NCI-H2107 (cell line): ENCODE measurements at places on chromosomes 3 and 15.

DNA sequence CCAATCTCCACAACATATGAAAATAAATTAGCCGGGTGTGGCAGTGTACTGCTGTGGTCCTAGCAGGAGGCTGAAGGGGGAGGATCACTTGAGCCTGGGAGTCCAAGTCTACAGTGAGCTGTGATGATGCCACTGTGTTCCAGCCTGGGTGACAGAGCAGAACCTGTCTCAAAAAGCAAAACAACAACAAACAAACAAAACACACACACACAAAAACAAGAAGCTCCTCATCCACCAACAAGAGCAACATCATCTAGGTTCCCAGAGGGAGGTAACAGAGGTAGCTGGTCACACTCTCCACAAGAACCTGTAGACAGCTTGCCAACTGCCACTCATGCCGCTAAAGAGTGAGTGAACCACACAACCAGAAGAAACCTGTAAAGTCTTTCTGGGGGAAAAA lies 34.8 kb downstream of the PTPN9 start:
- no peak for DNase-seq

DNA sequence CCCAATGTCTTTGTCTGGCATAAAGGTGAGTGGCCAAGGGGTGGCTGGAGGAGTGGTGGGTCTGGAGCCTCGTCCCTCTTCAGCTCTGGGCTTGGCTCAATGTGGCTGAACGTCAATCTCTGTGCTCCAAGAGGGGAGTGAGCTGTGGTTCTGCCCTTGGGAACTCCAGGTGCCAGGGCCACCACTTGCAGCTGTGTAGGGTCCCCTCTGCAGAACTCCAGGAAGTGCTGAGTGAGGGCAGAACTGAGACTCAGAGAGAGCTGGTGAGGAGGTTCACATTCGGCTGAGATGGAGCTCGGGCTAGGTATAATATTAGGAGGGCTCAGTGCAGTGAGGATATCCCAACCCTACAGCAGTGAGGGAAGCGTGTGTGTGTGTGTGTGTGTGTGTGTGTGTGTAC lies 11.6 kb downstream of the DUOX1 start:
- no peak for DNase-seq

DNA sequence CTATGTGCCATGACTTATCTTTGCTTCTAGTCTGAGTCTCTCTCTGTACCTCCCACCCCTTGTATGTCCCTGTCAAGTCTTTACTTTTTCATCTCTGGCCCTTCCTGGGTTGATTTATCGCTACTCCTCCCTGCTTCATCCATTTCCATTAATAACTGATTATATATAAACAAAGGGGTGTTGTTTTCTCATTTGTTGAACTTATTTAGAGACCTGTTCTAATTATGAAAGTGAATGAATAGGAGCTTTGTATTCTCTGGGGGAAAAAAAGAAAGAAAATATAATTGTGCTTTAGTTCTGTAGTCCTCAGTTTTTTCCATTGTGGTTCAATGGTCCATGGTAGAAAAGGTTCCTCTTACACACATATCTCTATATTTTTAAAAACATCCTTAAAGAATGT lies 328.9 kb upstream of the PPP2R3A start:
- no peak for DNase-seq

GRCh38 chr3:155354658-155355057 lies 61.2 kb upstream of the STRIT1 start:
- DNase-seq: no peak

- no peak for DNase-seq
These were observed 321.2 kb downstream of the WDR72 start for GRCh38 chr15:53437985-53438841.

DNA sequence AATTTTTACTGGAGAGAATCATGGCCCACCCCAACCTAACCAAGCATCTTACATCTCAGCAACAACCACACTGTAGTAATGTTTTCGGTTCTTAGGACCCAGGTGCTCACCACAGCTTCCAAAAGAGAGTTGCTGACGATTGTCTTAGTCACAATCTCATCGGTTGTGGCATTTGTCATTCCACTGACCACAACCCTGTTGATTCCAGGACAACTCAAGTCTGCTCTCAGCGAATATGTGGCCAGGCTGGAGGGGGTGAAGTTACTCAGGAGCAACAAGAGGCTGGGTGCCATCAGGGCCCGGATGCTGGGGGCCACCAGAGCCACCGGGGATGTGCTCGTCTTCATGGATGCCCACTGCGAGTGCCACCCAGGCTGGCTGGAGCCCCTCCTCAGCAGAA lies 25.9 kb downstream of the GALNT15 start:
- no peak for DNase-seq

DNA sequence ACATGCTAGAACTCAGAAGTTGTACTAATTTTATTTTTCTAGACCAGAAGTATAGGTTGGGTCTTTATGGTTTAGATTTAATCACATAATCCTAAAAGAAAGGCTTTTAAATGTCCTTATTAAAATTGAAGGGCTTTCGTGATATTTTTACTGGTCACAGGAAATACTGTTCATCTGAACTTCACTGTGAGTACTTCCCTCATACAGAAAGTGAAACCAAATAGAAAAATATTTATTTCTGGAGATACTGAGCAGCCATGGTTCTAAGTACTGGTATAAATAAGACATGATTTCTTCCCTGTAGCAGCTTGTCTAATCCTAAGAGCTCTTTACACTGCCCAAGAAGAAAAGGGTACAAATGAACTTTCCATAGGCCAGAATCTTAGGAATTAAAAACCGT lies 2.0 kb downstream of the SNRK start:
- no peak for DNase-seq

DNA sequence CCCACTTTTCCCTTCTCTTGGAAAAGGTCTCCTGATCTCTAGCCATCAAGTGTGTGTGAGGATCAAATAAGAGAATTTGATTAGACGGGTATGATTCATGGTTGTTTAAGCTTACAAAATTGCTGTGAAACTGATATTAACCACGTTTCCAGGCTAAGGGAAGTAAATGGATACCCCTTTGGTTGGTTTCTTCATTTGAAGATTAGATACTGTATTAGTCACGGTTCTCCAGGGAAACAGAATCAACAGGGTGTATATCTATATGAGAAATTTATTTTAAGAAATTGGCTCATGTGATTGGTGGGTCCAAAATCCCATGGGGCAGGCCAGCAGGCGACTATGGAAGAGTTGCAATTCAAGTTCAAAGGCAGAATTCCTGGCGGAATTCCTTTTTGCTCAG lies 112.7 kb upstream of the SELENOK start:
- no peak for DNase-seq

DNA sequence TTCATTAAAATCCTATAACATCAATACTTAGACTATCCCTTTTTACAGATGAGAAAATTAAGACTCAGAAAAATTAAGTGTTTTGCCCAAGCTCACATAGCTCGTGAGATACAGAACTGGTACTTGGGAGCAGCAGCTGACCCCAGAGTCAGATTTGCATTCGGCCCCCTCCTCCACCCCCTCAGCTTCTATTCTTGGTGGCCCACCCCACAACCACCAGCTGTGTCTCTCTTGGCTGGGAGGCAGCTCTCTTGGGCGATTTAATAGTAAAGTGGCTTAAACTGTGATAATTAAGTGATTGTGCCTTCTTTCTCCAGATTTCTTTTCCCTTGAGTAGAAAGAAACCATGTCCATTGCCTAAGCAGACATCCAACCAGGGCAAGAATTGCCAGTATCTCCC lies 203.6 kb upstream of the PDZRN3 start:
- DNase-seq: no peak

DNA sequence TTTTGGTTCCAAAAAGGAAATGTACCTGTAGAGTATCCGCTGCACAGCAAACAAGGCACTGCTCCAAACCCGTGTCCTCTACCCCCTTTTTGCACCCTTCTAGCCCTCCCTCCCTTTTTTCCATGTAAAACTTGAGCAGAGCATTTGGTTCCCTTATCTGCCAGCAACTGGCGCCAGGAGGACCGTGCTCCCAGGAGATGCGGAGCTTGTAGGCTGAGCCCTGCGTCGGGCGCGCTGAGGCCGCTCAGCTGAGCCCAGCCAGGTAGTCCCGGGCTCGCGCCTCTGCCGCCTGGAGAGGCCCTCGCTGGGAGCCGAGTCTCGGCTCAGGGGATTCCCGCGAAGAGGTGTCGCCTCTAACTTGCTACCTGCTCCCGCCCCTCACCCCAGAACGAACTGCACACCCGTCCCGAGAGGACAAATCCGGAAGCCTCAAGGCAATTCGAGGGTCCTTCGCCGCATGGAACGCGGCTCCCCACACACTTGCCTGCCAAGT lies 575 bp downstream of the TRPM7 start:
- DNase-seq: no peak

DNA sequence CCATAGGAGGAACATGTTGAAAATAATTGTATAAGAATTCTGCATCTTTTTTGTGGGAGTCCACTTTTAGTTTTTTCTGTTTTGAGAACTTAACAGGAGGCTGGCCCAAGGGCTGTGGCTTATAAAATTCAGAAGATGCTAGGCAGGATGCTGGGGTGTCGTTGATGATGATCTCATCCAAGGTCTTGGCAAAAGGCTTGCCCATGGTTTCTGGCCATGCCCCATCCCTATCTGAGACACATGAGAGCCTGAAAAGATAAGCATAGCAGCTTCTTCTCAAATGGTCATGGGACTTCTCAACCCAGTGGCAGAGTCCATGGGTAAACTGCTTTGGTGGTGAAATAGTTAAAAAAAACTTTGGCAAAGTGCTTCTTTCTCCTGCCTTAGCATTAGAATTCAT lies 35.2 kb downstream of the CMSS1 start:
- no peak for DNase-seq

GRCh38 chr15:25864966-25865365 lies 1.8 kb upstream of the ATP10A start:
- DNase-seq: no peak

- DNase-seq: no peak
These were observed 53.6 kb downstream of the SETMAR start for GRCh38 chr3:4356546-4357410.

DNA sequence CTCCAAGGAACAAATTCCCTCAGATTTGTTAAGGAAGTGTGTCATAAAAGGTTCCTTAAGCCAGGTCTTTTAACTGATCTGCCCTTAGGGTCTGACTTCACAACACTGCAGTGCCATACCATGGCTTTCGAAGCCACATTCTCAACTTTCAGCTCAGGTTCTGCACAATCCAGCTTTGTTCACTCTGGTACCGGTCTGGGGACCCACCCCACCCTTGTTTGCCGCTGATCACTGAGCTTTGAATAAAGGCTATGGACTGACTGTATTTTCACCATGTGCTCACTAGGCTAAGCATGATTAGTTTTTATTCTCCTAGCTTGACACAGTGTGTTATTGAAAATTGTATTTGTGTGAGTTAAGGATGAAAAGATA lies 15.9 kb downstream of the SNX1 start:
- DNase-seq: no peak

- DNase-seq: no peak
These were observed 4.8 kb upstream of the CSK start for GRCh38 chr15:74776821-74777768.

- DNase-seq: peak; percentile 5
These were observed 57.0 kb downstream of the NEK10 start for GRCh38 chr3:27312044-27312668.

DNA sequence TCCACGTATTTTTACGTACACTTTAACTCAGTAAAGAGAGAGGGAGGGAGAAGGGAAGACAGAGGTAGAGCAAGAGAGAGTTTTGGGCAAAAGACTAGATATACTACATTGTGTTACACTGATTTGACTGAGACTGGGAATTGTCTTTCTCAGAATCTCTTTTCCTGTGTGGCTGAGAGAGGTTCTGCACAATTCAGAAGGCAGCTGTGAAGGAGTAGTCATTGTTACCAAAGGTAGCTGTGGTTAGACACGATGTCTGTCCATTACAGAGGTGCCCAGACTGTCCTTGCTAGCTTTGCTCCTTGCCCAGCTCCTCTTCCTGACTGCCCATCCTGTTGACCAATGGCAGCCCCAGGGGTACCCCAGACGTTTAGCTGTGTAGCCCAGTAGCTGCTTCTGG lies 577.5 kb upstream of the CBLB start:
- no peak for DNase-seq

DNA sequence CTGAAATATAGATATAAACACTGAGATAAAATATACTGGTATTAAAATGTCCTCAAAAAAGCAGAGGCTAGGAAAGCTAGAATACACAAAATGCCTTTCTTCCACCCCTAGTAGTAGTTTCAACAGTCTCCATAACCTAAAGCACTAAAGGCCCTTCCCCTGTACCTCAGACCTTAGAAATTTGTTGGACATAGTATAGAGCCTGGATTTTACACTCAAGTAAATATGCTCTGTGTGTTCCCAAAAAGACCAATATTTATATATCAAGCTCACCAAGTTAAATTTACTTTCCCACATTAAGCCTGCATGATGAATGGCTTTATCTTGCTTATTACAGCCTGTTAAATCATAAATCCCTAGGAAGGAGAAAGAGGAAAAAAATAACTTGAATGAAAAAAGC lies 378.7 kb upstream of the AZI2 start:
- no peak for DNase-seq

GRCh38 chr3:121869736-121870135 lies 24.5 kb upstream of the SLC15A2 start:
- DNase-seq: no peak

DNA sequence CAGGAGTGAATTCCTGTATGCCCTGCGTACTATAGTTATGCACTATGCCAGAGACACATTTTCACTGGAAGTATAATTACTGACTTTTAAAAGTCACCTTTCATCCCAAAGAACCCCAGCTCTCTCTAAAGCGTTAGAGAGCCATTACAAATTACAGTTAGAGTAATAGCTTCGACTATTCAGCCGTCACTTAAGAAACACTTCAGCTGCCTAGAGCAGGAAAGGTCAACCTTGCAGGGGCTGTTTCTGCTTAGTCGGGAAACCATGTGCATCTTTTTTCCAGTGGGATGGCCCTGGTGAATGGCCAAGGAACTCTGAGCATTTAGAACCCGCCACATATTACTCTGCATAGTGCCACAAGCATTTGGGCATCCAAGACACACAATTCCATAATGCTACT lies 235.9 kb downstream of the ARRDC4 start:
- no peak for DNase-seq

DNA sequence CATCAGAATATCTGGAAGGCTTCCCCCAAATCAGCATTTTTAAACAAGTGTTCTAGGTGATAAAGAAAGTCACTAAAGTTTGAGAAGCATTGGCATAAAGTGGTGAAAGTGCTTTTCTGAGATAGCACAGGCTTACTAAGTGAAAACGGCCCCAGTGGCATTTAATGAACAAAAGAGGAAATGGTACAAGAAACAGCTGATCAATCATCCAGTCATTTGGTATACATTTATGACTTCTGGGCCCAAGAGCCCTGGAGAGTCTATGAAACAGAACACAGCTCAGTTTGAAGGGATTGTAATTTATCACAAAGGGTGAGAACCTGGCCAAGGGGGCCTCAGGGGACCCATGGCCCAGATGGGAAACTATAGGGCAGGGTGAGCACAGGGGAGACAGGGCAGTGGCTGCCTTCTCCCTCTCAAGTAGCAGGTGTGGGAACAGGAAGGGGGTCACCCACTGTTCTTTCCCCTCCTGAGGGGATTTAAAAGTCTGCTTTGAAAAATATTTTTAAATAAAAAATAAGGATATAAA lies 265.5 kb upstream of the ROPN1 start:
- DNase-seq: no peak

DNA sequence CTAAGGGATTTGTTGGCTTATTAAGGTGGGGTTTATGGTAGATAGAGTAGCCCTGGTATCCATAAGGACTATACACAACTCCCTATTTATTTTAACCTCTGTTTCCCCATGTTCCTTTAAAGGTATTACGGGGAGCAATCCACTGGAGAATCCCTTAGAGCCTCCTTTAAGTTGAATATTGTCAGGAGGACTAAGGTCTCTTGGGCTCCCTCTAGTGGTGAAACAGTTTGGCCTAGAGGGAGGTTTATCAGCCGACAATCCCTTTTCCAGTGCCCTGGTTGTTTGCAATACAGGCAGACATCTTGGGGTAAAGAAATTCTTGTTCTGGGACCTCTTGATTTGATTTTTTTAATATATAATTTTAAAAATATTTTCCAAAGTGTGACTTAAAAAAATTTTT lies 12.9 kb downstream of the OPA1 start:
- peak; percentile 27 for DNase-seq
